Activated naive CD8-positive, alpha-beta T cell treated with anti-CD3 and anti-CD28 coated beads for 36 hours (primary cell): ENCODE measurements at places on chromosomes 6 and 20. TPM values are rescaled to one million over a fixed set of nuclear protein-coding genes. Genes with fewer than 3 reads are reported as not detected.

OPRM1 gene
- not detected for total RNA-seq

RSPH9 gene
- total RNA-seq: not detected

WFDC11 gene
- not detected for total RNA-seq

GRCh38 chr20:58610071-58610800 is 40.8 kb upstream of the STX16 start:
- H3K4me3 ChIP-seq: no peak overlapping the region
- no peaks in the 10 kb centered on the region for H3K4me1 ChIP-seq
- H3K36me3 ChIP-seq: no peaks in the 10 kb centered on the region
- no peaks in the 10 kb centered on the region for H3K27me3 ChIP-seq
- no peak overlapping the region for H3K27ac ChIP-seq
- DNase-seq: no peak

DNA sequence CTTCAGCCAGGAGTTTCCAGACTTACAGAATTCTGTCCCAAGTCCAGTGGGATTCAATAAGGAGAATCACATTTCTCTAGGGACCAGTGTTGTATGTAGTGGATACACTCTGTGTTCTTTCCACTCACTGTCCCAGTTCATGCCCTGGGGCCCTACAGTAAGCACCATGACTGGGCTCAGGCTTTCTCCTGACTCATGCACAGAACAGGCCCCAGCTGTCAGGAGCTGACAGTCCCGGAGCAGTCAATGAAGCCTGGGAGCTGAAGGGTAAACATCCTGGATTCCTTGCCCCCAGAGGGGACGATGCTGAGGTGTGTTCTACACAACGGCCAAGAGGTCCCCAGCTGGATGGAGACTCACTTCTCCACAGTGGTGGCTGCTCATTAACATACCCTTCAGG is 40.2 kb upstream of the LRFN2 start:
- H3K27ac ChIP-seq: no peak overlapping the region
- no peaks in the 10 kb centered on the region for H3K4me1 ChIP-seq
- H3K36me3 ChIP-seq: no peaks in the 10 kb centered on the region
- peaks cover 3% of the 10 kb centered on the region for H3K27me3 ChIP-seq
- H3K4me3 ChIP-seq: no peak overlapping the region
